Activated T-cell treated with anti-CD3 and anti-CD28 coated beads for 24 hours (primary cell): ENCODE measurements at places on chromosomes 5 and 9.

DNA sequence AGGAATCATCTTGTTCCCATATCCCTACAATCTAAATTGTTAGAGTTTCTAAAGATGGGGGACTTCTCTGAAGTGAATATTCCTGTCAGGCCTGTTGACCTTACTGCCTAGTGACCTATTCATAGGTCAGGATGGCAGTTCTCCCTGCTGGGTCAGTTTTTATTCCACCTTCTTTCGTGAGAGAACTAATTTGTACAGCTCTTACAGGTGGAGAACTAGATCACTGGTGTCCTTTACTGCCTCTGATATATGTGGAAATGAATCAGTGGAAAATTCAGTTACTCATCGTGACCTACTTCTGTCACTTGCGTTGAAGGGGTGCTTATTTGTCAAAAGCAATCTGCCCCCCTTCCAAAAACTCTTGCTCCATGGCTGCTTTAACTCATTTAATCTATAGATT, 164.9 kb downstream of the CD180 start:
- no peak for DNase-seq

DNA sequence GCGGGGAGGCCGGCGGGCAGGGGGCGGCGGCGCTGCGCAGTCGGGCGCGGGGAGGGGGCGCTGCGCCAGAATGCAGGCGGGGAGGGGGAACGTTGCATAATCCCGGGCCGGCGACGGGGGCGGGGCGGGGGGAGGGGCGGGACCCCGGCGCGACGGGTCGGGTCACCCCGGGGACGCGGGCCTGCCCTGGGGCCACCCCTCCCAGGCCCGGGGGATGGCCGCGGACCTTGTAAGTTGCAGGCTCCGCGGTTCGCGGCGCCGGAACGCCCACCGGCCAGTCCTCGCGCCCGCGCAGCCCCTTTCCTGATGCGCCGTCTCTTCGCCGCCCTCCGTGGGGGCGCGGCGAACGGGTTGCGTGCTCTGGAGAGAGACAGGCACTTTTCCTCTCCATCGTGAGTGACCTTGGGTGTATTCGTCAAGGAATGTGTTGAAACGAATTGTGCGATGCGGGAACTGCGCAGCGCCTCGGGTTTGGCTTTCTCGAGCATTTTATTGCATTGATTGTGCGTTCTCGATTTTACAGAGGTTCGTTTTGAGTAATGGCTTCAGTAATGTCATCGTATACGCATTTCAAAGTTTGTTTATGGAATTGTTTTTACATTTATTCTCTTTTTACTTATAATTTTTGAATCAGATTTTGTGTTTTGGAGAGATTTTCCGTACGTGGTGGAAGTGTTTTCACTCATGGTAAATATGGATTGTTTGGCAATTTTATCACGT, 802 bp downstream of the SPIN1 start:
- peak; percentile 23 for DNase-seq

DNA sequence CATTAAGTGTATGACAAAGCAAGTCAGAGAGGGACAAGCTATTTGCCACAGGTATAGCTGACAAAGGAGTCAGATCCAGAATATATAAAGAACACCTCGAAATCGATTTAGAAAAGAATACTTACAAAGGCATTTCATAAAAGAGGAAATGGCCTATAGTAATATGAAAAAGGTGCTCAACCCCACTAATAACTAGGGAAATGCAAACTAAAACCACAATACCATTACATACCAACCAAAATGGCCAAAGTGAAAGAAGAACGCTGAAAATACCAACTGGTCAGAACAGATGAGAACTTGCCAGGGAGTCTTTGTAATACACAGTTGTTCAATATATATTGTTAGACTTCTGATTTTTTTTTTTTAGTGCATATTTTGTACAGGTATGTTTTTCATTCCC, 152.9 kb downstream of the CDC42SE2 start:
- DNase-seq = no peak

DNA sequence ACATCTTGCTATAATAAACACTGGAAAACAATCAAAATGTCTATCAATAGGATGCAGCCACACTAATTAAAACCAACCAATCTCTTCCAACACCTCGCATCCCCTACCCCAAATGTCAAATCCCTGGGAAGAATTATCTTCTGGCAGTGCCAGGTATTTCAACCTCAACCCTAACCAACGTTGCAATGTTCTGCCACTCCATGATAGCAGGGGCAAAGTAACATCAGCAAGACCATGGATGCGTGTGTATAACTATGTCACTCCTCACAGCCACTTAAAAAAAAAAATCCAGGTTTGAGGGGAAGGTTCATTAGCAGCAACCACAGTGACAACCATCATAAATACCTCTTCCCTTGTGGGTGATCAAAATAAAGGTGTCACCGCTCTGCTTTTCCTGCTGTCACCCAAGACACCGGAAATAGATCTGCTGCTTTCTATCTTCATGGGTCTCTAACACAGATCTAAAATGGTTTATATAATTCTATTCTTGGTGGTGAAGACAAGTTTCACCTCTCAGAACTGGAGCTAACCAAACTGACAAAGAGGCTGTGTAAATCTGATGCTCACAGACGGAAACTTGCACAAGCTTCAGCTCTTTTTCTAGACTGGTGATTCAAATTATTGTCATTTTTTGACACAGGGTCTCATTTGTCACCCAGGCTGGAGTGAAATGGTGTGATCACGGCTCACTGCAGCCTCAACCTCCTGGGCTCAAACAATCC, 9.9 kb downstream of the HSPA9 start:
- DNase-seq = no peak

DNA sequence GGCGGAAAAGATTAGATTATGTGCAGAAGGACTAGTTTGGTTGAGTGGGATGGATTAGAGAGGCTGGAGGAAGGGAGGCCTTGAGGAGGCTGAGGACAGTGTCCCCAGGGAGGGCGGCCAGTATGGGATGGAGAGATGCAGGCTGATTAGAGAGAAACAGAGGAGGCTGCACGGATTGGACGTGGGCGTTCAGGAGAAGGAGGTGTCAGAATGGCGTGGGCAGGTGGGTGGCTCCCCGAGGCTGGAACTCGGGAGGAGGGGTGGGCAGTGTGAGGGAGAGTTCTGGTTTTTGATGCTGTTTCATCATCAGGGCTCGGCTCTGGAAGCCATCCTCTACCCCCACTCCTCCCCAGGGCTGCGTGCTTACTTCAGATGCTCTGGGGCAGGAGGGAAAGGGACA, 13.0 kb downstream of the CDHR2 start:
- no peak for DNase-seq

DNA sequence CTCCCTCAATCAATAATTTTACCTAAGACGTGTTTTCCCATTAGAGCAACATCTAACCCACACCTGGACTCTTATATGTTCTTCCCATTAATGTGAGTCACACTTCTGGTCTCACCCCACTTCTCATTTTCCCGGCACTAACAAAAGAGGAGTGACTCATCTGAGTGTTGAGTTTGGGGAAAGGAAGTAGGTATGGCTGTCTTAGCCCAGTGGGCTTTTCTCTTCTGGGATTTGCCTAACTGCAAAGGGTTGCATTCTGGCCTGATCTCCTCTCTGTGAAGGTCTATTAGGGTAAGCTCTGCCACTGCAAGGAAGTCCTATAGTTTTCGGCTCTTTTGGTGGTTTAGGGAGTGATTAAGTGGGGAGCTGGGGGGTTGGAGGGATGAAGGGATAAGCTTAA, 195.6 kb downstream of the KIAA0825 start:
- no peak for DNase-seq

- DNase-seq = no peak
These were observed 47.9 kb upstream of the ZBTB43 start for GRCh38 chr9:126756876-126757415.

GRCh38 chr5:35886381-35886780, 29.7 kb downstream of the IL7R start:
- no peak for DNase-seq

DNA sequence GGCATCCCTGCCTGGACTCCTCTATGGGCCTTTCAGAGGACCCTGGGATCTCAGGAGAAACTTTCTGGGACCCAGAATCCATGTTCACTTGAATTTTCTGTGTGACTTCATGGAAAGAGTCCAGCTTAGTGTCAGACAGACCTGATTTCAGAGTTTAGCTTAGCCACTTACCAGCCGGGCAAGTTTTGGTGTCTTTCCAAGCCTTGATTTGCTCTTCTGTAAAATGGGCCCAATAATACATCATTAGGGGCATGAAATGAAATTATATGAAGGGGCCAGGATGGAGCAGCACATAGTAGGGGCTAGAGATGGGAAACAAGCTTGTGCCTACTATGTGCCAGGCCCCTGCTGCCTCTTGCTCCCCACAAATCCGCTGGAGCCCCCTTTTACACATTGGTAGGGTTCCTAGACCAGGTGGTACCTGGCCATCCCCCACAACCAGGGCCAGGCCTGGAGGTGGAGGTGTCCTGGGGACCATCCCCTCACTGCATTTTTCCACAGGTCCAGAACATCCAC, 33.2 kb upstream of the RPL26L1 start:
- no peak for DNase-seq

DNA sequence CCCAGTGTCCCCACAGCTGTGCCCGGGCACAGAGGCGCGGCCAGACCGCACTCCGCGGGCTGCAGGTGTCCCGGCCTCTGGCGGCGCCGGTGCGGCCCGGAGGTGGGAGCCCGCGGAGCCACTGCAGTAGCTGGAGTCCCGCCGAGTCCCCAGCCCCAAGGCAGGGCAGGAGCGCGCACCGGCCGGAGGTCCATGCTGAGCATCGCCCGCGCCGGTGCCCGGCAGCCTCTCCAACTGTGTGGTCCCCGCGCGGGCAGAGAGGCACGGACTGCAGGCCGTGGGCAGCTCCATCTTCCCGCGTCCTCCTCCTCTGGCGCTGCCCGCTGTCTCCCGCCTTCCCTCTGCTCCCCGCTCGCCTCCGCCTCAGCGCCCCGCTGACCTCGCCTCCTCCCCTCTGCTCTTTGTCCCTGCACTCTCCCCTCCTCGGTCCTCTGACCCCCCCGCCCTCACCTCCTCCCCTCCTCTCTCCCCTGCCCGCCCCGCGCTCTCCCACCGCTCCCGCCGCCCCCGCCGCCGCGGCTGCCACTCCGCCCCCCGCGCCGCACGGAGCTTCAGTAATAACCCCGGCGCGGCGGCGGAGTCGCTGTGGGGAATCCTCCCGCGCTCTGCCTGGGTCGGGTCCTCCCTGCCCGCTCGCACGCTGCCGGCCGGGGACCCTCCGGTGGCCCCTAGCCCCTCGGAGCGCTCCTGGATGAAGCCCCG, at the start of gene ADAMTS16:
TSS of gene ADAMTS16 (plus strand) at position 554 of the 702 bp plus-strand sequence. CDS start at position 692, 138 bp downstream.
- no peak for DNase-seq

GRCh38 chr5:68644971-68645370, 429.4 kb downstream of the PIK3R1 start:
- DNase-seq = no peak

DNA sequence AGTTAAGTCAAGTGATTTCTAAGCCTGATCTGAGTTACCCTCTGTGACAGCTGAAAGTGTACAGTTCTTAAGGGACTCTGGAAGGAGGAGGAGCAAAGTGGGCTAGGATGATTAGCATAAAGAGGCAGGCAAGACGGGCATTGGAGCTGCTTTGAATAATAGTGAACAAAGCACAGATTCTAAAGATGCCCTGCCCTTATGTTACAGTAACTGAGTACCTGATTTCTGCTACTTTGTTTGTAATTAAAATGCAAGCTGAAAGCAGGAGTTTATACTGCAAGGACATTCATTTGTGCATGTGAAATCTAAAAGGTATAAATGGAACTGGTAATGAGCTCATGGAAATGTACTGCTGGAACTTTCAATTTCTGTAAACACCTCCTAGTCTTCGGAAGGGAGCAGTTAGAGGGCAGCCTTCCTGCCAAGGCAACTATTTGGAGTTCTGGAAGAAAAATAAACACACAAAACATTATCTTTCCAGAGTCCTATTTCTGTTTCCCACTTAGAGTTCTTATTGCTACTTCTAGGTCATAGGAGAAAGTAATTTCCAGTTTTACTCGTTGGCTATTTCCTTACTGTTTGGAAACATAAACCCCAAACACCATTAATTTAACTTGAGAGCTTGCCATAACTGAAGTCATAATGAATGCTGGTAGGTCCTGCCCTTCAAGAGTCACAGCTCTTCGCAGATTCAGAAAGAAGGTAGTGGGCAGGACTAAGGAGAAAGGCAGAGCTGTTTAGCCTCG, at the start of gene RANBP3L:
TSS of gene RANBP3L (minus strand) at position 45 of the 746 bp plus-strand sequence. CDS start 486 bp downstream, outside the sequence.
- DNase-seq = no peak

DNA sequence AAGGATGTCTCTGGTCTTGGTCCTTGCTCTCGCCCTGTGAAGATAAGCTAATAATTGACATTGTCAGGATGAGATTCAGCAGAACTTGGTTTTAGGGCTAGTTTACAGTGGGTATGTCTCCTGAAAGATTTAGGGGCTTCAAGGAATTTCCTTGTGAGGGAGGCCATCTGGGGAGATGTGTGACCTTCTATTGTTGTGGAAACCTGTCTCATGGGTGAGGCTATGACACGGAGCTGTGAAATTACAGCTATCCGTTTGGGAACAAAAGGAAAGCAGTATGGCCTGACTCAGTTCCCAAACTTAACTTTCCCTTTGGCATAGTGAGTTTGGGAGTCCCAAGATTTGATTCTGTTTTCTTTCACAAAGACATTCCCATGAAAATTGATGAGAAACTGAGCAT, 142.0 kb downstream of the PARP8 start:
- no peak for DNase-seq

- DNase-seq = no peak
These were observed 122.0 kb downstream of the PRDM9 start for GRCh38 chr5:23629396-23629795.

- no peak for DNase-seq
These were observed 190.1 kb downstream of the NR3C1 start for GRCh38 chr5:143213231-143213850.

DNA sequence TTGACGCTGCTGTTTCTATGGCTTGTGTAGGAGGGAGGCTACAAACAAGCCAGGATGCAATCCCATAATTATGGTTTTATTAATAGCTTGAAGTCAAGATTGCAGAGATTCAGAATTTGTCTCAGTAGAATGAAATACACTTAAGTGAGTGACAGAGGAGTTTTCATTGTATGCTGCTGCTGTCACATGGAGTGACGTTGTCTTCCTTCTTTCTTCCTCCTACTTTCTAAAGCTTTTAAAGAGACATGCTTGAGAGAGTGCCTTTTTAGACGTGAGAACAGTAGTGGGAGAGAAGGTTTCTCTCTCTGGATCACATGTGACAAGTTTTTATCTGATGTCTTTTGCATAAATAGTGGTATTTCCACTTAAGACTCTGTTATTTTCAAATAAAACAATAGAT, 48.9 kb downstream of the MACIR start:
- no peak for DNase-seq

DNA sequence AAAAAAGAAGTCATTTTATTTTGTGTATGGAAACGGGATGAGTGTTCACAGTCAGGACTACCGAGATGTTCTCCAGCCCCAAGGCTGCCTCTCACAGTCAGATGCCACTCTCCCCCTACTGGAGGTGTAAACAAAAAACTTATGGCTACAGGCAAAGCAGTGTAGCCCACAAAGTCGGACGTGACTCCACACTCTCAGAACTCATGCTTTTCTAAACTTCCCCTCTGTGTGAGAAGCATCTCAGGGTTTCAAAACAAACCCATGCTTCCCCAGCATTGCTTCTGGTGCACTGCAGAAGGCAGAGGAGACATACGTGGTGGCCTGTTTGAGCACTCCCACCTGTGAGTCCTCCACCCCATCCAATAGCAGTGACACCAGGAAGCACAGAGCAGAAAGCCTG, 580.3 kb downstream of the BNC2 start:
- no peak for DNase-seq
